GM23338 (cell line): ENCODE measurements at places on chromosomes 16 and 17. TPM values are rescaled to one million over a fixed set of nuclear protein-coding genes. Genes with fewer than 3 reads are reported as not detected.

Gene ZNF624
- 1.7 and 3.9 TPM in 2 replicates for total RNA-seq

Gene ARHGDIG
- total RNA-seq, result 1.0 and 1.2 TPM in 2 replicates

Gene ARHGAP44
- 10.1 and 16.4 TPM in 2 replicates for total RNA-seq

Gene MPP3
- 4.2 and 6.6 TPM in 2 replicates for total RNA-seq

Gene KRTAP4-6
- total RNA-seq, result not detected in 2 replicates

Gene KRTAP3-1
- total RNA-seq, result not detected in 2 replicates

Gene CFAP97D1
- total RNA-seq, result 0.07 and 0.12 TPM in 2 replicates

Gene SCARF1
- 1.0 and 1.6 TPM in 2 replicates for total RNA-seq

Gene PLEKHG4
- 10.3 and 17.1 TPM in 2 replicates for total RNA-seq

Gene PRM3
- not detected in 2 replicates for total RNA-seq

Gene IL34
- 4.6 and 6.6 TPM in 2 replicates for total RNA-seq

Gene SAMD14
- 1.3 and 4.7 TPM in 2 replicates for total RNA-seq

Gene CSH2
- total RNA-seq, result not detected in 2 replicates

Gene C16orf96
- total RNA-seq, result 1.2 and 2.2 TPM in 2 replicates

Gene SMARCD2
- 121 and 133 TPM in 2 replicates for total RNA-seq

Gene STAT3
- total RNA-seq, result 78.0 and 83.2 TPM in 2 replicates

Gene TBC1D3B
- total RNA-seq, result 0.54 and 1.3 TPM in 2 replicates

Gene KRTAP4-9
- total RNA-seq, result not detected in 2 replicates

Gene AIPL1
- total RNA-seq, result 0.17 and 0.43 TPM in 2 replicates

Gene SPNS2
- 0.78 and 2.3 TPM in 2 replicates for total RNA-seq

Gene KIF19
- 0.27 and 0.35 TPM in 2 replicates for total RNA-seq

Gene CIAO3
- 19.2 and 42.3 TPM in 2 replicates for total RNA-seq

Gene TMEM235
- not detected in 2 replicates for total RNA-seq

Gene TMIGD1
- total RNA-seq, result not detected in 2 replicates

Gene CHD9NB
- 4.2 and 4.5 TPM in 2 replicates for total RNA-seq

Gene CBFB
- total RNA-seq, result 26.9 and 27.8 TPM in 2 replicates

Gene CCL1
- total RNA-seq, result not detected in 2 replicates

Gene TBX2
- not detected in 2 replicates for total RNA-seq

Gene CDIP1
- total RNA-seq, result 56.3 and 57.6 TPM in 2 replicates

Gene SLC47A1
- 1.9 and 4.5 TPM in 2 replicates for total RNA-seq

Gene KRT40
- total RNA-seq, result not detected in 2 replicates

Gene TBC1D3H
- total RNA-seq, result not detected in 2 replicates

Gene HOXB3
- 0.17 TPM in 1 of 2 replicates, not detected in the other for total RNA-seq

Gene PYDC1
- not detected in 2 replicates for total RNA-seq

Gene KRT39
- not detected in 2 replicates for total RNA-seq

Gene ABI3
- 1.2 and 3.0 TPM in 2 replicates for total RNA-seq

Gene BCAR1
- total RNA-seq, result 121 and 140 TPM in 2 replicates

Gene PPM1E
- total RNA-seq, result 13.8 and 15.8 TPM in 2 replicates

Gene FBXL16
- total RNA-seq, result 10.6 and 12.6 TPM in 2 replicates

Gene GLG1
- total RNA-seq, result 211 and 226 TPM in 2 replicates

Gene KRT12
- total RNA-seq, result not detected in 2 replicates

Gene SRCAP
- total RNA-seq, result 38.4 and 44.3 TPM in 2 replicates

Gene SRCIN1
- total RNA-seq, result 1.3 and 2.2 TPM in 2 replicates

Gene NGFR
- 6.8 and 6.9 TPM in 2 replicates for total RNA-seq

Gene CES3
- total RNA-seq, result 0.66 and 1.0 TPM in 2 replicates

Gene FBXW10B
- 0.23 and 0.31 TPM in 2 replicates for total RNA-seq

Gene CBX8
- 0.16 and 1.0 TPM in 2 replicates for total RNA-seq

Gene PRR35
- 1.1 and 1.4 TPM in 2 replicates for total RNA-seq

Gene PLA2G10
- total RNA-seq, result 0.19 and 0.94 TPM in 2 replicates

Gene NETO2
- total RNA-seq, result 10.6 and 16.6 TPM in 2 replicates

Gene LPO
- 0.35 and 0.62 TPM in 2 replicates for total RNA-seq

Gene MPP2
- 20.7 and 21.0 TPM in 2 replicates for total RNA-seq

Gene RASL10B
- 23.1 and 26.2 TPM in 2 replicates for total RNA-seq

Gene CCNF
- total RNA-seq, result 53.0 and 54.2 TPM in 2 replicates

Gene ABCA6
- not detected in 2 replicates for total RNA-seq

Gene CCDC78
- total RNA-seq, result 3.5 and 12.6 TPM in 2 replicates
